ENCODE measurements at places on chromosomes 6 and 20. TPM values are rescaled to one million over a fixed set of nuclear protein-coding genes. Genes with fewer than 3 reads are reported as not detected.
A peak's percentile ranks its signal among the peaks of the same experiment; 100 is the strongest.

GRCh38 chr20:52616629-52617028, 355.5 kb upstream of the TSHZ2 start:
- no peak for DNase-seq

DNA sequence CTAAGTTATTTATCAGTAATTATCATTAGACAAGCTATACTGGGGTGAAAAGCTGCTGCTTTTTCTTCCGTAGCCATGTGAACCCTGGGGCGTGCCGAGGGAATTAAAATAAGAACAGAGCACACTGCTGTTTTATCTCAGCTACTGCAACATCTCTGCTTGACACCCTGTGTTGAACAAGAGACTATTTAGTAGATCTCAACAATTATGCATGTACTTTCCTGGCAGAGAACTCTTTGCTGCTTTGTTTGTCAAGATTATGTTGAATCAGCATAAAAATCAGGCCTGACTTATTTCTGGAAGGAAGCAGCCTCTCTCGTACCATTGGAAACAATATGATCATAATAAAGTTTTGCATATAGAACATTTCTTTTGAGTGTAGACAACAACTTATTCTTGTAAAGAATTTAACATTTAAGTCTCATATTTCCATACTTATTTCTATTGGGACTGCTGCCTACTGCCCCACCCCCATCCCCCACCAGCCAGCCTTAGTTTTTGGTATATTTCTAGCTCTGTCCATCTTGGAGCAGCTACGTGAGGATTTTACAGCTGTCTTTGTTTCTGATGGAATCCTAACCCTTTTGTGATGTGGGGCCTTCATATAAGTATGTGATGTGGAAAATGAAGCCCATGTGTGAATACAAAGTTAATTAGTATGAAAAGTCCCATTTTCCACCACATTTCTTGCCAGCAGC, 1011.4 kb downstream of the KIF16B start:
- no peak for DNase-seq

- DNase-seq: peak; percentile 31
Measured at GRCh38 chr6:109526905-109527628, 44.0 kb upstream of the ZBTB24 start.

DNA sequence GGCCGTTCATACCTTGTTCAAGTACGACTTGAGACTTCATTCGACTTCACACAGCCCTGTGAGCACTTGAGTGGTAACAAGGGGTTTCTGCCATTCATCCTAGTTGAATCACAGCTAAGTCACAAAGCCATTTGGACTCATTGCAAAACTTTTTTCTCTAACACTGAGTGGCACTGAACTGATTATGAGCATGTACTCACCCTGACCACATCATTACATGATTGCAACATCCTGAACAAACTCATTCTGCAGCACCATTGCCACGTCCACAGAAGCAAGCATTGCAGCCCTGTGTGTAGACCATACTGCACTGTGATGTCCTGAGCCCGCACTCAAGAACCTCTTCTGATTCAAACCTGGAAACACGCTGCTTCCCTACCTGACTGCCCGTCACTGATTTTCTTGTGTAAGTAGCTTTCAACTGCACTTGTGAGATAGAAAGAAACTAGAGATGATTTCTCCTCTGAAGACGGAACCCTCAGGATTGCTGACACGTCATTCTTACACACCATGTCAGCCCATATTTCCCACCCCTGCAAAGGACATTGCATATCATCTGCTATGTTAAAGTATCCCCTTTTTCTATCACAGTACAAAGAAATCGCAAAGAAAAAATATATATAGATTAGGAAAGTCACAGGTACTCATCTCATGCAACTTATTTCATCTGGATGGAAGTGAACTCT, 81.6 kb downstream of the C6orf118 start:
- no peak for DNase-seq

The NKAPL gene
- total RNA-seq: 0.29 TPM

DNA sequence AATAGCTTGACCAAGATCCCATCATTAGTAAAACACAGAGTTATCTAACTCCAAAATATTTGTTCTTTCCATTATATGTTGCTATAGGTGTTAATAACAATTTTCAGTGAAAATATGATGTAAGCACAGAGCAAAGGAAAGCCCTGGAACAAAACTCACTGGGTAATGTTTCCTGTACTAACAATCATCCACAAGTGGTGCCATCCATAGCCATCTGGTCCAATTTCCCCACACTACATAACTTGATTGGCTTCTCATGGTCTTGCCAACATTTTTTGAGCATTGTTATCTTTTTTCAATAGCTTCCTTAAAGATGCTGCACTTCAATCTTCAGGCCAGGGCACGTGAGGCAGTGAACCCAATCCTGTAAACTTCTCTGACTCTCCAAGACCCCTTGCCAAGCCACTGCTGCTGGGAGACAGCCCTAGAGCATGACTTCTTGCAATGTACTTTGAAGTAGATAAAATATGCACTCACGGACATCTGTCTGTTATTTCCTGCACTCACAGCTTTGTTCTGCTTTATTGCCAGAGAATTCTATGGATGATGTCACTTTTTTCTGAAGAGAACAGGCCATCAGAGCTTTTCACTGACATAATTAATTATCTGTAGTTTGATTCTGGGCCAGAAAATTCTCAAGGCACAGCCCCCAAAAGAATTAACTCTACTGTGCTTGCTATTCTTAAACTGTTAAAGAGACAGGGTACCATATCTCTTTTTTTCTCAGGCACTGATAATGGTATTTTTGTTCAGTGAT, 97.5 kb upstream of the TMEM30A start:
- DNase-seq: no peak

- DNase-seq: no peak
Measured at GRCh38 chr20:50320005-50320900, 129.6 kb downstream of the CEBPB start.

DNA sequence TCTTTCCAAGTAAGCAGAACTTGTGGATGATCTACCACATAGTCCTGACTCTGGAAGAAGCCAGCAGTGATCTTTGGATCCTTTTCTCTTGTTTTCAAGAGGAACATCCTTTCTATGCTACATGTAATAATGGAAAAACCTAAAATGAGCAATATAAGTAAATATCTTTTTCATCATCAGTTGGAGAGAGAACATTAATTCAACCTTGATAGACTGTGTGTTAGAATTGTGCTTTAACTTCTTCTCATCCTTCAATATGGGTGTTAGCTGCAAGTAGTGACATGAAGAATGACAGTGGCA, 65.6 kb upstream of the IFNGR1 start:
- DNase-seq: no peak

The CCDC28A gene
- total RNA-seq: 30.7 TPM

- no peak for DNase-seq
Measured at GRCh38 chr6:46993846-46994245, 48.3 kb downstream of the ADGRF1 start.

- DNase-seq: no peak
Measured at GRCh38 chr20:35726842-35727711, 15.0 kb downstream of the RBM39 start.

The LHFPL5 gene
- not detected for total RNA-seq

The KCNQ5 gene
- total RNA-seq: 0.22 TPM

DNA sequence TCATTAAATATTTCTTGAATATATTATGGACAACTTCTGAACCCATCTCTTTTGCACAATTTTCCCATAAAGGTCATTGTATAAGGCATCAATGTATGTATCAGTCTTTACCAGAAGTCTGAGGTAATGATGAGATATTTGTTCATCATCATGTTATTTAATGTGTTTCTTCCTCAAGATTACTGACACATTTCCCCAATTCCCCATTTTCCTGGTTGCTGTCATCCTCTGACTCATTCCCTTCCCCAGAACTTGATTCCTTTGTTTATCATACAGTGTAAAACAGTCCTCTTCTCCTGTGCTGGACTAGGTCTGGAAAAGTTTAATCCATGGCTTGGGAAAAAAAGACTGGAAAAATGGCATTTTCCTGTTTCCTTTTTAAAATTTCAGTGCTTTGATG, 107.9 kb upstream of the FLRT3 start:
- DNase-seq: no peak

The SIGLEC1 gene
- total RNA-seq: 2.5 TPM

GRCh38 chr6:163526346-163526745, 111.8 kb downstream of the QKI start:
- no peak for DNase-seq

Data from colonic mucosa (tissue), 4 donors.